ENCODE measurements at places on chromosomes 4 and X. TPM values are rescaled to one million over a fixed set of nuclear protein-coding genes. Genes with fewer than 3 reads are reported as not detected.

DNA sequence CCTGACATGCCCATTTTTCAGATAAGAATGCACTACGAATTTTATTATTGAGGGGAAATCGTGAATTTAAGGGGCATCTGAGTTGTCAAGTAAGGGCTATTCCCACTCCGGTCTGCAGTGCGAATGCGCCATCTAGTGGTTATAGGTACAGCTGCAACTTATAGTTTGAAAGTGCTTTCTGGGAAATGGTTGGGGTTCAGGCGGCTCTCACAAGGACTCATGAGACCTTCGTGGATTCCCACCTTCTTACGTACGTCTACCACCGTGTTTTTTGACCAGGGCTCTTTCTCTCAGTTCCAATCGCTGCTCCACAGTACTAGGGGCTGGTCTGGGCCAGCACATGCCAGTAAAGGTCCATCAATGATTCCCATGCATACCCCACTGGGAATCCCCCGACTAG, 12.3 kb downstream of the MSL3 start:
- no peaks in the 10 kb centered on the region for H3K27me3 ChIP-seq
- DNase-seq: no peak
- no peaks in the 10 kb centered on the region for H3K4me1 ChIP-seq
- H3K4me3 ChIP-seq: no peak overlapping the region
- H3K36me3 ChIP-seq: peaks cover 4% of the 10 kb centered on the region

Gene NCAPG
- 6.5 TPM for total RNA-seq

- no peak overlapping the region for H3K4me3 ChIP-seq
- no peak for DNase-seq
- H3K4me1 ChIP-seq: peaks cover 3% of the 10 kb centered on the region
- peaks cover 11% of the 10 kb centered on the region for H3K27me3 ChIP-seq
- H3K27ac ChIP-seq: no peak overlapping the region
Measured at GRCh38 chrX:69503228-69503781, 821 bp upstream of the NALF2 start.

- H3K36me3 ChIP-seq: no peaks in the 10 kb centered on the region
- no peak overlapping the region for H3K27ac ChIP-seq
- DNase-seq: peak; percentile 83
- peaks cover 7% of the 10 kb centered on the region for H3K4me1 ChIP-seq
Measured at GRCh38 chr4:7384003-7384928, 50.5 kb downstream of the PSAPL1 start.

Gene ARHGAP24
- 22.0 TPM for total RNA-seq

Gene SPANXD
- not detected for total RNA-seq

DNA sequence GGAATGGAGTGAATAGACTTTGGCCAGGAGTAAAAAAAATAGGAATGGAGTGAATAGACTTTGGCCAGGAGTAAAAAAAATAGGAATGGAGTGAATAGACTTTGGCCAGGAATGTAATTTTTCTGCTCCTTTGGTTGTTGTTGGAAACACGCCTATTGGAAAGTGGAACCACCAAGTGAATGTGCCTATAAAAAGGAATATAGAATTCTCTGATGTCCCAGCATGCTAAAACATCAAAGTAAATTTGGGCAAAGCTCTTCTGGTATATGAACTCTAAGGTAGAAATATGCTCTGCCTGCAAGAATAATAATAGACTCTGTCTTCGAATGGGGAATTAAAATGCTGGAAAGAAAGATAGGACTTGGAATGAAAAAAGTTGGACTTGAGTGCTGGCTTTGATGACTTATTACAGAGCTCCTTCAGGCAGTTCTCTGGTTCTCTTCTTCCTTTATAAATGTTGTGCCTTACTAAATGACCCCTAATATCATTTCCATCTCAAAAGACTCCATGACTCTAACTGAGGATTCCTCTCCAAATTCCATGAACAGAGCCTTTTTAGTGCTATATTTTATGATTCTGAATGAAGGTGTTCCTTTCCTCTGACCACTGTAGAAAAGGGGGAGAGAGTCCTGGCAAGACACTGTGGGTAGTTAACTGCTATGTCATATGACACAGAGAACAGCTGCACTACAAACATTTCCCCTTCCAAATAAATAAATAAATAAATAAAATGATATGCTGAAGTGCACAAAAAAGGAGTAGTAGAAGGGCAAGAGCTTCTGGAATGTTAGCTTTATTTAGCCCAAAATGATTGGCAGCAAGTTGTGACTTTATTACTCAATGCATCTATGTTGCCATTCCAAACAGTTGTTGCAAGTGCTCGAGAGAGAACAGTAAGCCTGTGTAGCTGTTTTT, 13.5 kb upstream of the GBA3 start:
- H3K27me3 ChIP-seq: no peaks in the 10 kb centered on the region
- H3K4me3 ChIP-seq: no peak overlapping the region
- no peak for DNase-seq

DNA sequence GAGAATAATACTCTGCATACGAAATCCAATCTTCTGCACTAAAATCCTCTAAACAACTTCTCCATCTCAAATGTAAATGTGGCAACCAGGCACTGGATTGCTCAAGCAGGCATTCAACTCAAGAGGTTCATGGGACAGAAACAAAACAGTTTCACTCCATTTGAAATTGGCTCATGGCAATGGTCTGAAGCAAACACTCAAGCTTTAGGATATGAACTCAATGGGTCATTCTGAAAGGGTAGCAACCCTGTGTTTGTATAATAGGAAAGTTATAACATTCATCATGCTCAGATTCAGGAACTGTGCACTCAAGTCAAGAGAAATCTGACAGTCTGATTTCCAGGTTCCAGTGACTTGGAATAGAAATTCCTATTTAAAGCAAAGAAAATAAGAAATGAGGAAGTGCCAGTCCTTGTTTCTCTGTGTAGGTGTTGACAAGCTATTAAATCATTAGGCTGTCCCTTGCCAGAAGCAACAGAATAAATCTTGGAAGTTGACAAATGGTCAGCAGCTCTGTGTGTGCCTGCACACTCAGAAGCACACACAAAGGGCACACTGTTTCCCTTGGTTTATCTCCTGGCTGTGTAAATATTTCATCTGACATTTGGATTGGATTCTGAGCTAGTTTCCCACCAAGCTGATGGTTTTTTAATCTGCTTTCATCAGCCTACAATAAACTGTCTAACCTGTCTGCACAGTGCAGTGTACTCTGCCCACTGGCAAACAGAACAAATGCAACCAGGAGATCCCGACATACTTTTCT, 75.9 kb upstream of the CITED1 start:
- H3K4me3 ChIP-seq: no peak overlapping the region
- H3K27ac ChIP-seq: peak overlapping the region; percentile 53
- no peak for DNase-seq
- H3K27me3 ChIP-seq: no peaks in the 10 kb centered on the region
- no peaks in the 10 kb centered on the region for H3K36me3 ChIP-seq

- peak overlapping the region; percentile 97 for H3K27ac ChIP-seq
- peak overlapping the region; percentile 96 for H3K4me3 ChIP-seq
- H3K36me3 ChIP-seq: peaks cover 5% of the 10 kb centered on the region
- H3K4me1 ChIP-seq: peaks cover 18% of the 10 kb centered on the region
- peaks cover 10% of the 10 kb centered on the region for H3K27me3 ChIP-seq
Measured at GRCh38 chr4:17511051-17511450, 839 bp downstream of the QDPR start.

GRCh38 chr4:105067946-105068345, 78.7 kb upstream of the TET2 start:
- no peaks in the 10 kb centered on the region for H3K36me3 ChIP-seq
- H3K4me1 ChIP-seq: no peaks in the 10 kb centered on the region
- no peak overlapping the region for H3K4me3 ChIP-seq
- DNase-seq: no peak

Gene HMX1
- not detected for total RNA-seq

- H3K27ac ChIP-seq: peak overlapping the region; percentile 42
- no peaks in the 10 kb centered on the region for H3K27me3 ChIP-seq
- DNase-seq: no peak
- H3K36me3 ChIP-seq: peaks cover 17% of the 10 kb centered on the region
Measured at GRCh38 chr4:155353923-155354540, 22.7 kb downstream of the MAP9 start.

- H3K27me3 ChIP-seq: peaks cover 9% of the 10 kb centered on the region
- DNase-seq: no peak
- H3K36me3 ChIP-seq: no peaks in the 10 kb centered on the region
- no peaks in the 10 kb centered on the region for H3K4me1 ChIP-seq
- no peak overlapping the region for H3K4me3 ChIP-seq
Measured at GRCh38 chrX:114712466-114712865, 128.6 kb downstream of the HTR2C start.

- H3K27ac ChIP-seq: no peak overlapping the region
- H3K36me3 ChIP-seq: peaks cover 19% of the 10 kb centered on the region
- no peak for DNase-seq
- peaks cover 4% of the 10 kb centered on the region for H3K4me1 ChIP-seq
- no peak overlapping the region for H3K4me3 ChIP-seq
Measured at GRCh38 chr4:150827226-150827625, 187.9 kb downstream of the LRBA start.

- H3K27ac ChIP-seq: no peak overlapping the region
- no peaks in the 10 kb centered on the region for H3K36me3 ChIP-seq
- DNase-seq: no peak
- no peak overlapping the region for H3K4me3 ChIP-seq
- no peaks in the 10 kb centered on the region for H3K27me3 ChIP-seq
Measured at GRCh38 chrX:84155938-84156337, 32.1 kb downstream of the RPS6KA6 start.
